ENCODE measurements at places on chromosomes 7 and 10.

- DNase-seq = no peak
Observed at GRCh38 chr7:9921326-9921725, 1052.3 kb upstream of the PHF14 start.

- DNase-seq = no peak
Observed at GRCh38 chr7:46909601-46910051, 672.3 kb downstream of the TNS3 start.

DNA sequence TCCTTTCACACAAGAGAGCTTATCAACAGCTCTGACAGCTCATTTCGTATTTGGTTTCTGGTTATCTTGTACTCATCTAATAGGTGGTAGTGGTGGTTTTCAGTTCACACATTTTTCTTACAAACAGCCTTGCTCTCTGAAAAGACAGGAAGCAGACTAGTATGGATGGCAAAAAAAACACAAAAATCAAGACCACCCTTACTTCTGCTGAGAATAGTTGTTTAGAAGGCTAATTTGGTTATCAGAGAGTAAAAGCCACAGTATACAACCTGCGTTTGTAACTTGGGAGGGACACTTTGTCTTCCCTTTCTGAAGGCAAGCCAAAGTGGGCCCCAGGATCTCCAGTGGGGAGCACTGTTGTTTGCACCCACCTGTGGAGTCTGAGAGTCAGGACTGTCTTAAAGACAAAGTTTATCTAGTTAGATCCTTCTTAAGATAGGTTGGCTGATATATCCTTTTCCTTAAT is 68.0 kb downstream of the PIP4K2A start:
- peak; percentile 81 for DNase-seq

GRCh38 chr7:6278749-6279310 is 6.4 kb upstream of the CYTH3 start:
- no peak for DNase-seq

GRCh38 chr10:93080350-93081046 is 6.8 kb downstream of the CYP26A1 start:
- DNase-seq = peak; percentile 48

DNA sequence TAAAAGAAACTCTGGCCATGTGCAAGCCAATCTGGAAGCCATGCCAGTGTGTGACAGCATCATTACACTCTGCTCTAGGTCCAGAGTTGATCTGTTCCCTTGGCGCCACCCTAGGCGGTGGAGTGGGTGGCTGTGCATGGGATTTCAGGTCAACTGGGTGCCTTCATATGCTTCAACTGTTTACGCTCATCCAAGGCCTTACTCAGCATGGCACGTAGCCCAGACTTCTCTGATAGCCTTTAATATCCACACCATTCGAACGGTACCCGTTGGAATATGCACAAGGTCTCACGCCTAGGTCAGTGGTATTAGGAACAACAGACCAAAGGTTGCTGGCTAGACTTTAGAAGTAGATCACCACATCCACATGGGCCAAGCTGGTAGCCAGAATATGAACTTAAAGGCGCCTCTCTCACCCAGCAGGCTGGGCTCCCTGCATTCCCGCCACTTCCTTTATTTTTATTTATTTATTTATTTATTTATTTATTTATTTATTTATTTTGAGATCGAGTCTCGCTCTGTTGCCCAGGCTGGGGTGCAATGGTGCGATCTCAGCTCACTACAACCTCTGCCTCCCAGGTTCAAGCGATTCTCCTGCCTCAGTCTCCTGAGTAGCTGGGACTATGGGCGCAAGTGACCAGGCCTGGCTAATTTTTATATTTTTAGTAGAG is 18.7 kb upstream of the ACHE start:
- DNase-seq = no peak

- no peak for DNase-seq
Observed at GRCh38 chr7:143510854-143511592, 33.4 kb downstream of the TAS2R41 start.

DNA sequence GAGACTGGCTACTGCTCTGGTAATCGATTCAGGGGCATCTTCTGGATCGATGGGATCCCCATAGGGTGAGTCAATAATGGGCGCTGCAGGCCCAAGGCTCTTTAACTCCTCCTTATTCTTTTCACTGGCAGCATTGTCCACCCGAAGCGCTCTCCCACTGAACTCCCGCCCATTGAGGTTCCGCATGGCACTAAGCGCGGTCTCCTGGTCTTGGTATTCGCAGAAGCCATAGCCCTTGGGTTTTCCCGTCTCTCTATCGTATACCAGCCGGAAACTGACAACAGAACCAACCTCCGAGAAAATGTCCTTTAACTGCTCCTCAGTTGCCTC is 285 bp downstream of the CSTF2T start:
- DNase-seq = no peak

DNA sequence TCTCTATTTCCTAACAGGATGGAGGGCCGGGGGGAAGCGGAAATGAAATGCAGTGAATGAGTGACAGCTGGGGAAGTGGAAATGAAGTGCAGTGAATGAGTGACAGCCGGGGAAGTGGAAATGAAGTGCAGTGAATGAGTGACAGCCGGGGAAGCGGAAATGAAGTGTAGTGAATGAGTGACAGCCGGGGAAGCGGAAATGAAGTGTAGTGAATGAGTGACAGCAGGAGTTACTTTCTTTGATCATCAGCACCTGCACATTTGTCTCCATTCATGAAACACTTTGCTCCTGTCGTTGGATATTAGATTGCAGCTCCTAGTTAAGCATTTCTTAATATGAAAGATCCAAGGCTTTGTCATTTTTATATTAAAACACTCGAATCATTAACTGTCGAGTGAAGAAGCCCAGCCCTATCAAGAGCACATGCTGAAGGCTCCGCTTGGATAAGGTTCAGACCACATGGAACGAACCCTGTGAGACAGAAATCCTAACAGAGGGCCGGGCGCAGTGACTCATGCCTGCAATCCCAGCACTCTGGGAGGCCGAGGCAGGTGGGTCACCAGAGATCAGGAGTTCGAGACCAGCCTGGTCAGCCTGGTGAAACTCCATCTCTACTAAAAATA is 406.0 kb upstream of the ADARB2 start:
- no peak for DNase-seq

- DNase-seq = no peak
Observed at GRCh38 chr10:58465629-58466028, 47.0 kb upstream of the BICC1 start.

DNA sequence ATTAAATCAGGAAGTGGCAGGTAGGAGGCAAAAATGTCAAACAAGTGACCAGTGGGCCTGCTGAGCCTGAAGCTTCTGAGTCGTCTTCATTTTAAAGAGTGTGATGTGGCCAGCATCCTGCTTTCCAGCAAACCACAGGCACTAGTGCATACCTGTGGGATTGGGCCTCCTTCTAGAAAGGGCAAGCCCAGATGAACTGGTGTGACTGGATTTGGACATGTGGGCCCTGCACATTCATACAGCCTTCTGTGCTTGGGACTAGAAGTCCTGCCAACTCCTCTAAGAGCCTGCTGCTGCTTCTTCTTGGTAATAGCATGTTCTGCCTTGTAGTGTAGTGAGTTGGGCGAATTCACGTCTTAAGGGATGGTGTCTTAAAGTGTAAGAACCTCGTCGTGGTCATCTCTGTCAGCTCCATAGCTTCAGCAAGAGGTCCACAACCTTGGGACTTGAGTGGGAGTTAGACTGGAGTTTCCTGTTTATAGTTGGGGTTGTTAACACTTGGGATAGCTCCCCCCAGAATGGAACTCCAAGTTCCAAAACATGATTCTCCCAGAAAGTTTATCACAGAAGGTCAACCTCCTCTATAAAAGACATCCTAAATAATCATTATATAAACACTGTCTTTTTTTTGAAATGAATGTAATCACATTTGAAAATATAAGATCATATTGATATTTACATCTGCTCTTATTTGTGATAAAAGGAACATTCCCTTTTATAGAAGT is 11.2 kb downstream of the BMPER start:
- no peak for DNase-seq

GRCh38 chr7:101813402-101814019 is 3.9 kb upstream of the CUX1 start:
- no peak for DNase-seq

DNA sequence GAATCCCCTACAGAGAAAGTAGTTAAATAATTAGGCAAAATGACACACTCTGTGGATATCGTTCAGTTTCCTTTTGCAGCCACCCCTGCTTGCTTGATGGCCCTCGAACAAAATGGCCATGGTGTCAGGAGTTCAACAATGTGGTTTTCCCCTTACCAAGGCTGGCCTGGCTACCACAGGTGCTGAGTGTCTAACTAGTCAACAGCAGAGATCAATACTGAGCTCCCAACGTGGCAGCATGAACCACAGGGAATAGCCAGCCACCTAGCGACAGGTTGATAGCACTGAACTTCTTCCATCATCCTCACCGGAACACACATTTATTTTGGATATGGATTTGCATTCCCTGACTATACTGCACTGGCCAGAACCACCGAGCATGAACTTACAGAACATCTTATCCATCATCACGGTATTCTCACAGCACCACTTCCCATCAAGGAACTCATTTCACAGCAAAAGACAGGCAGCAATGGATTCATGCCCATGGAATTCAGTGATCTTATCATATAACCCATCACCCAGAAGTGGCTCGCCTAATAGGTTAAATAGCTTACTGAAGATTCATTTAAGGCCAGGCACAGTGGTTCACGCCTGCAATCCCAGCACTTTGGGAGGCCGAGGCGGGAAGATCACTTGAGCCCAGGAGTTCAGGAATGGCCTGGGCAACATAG is 6.3 kb downstream of the C10orf67 start:
- no peak for DNase-seq
